ENCODE measurements at places on chromosomes 16 and 17.

DNA sequence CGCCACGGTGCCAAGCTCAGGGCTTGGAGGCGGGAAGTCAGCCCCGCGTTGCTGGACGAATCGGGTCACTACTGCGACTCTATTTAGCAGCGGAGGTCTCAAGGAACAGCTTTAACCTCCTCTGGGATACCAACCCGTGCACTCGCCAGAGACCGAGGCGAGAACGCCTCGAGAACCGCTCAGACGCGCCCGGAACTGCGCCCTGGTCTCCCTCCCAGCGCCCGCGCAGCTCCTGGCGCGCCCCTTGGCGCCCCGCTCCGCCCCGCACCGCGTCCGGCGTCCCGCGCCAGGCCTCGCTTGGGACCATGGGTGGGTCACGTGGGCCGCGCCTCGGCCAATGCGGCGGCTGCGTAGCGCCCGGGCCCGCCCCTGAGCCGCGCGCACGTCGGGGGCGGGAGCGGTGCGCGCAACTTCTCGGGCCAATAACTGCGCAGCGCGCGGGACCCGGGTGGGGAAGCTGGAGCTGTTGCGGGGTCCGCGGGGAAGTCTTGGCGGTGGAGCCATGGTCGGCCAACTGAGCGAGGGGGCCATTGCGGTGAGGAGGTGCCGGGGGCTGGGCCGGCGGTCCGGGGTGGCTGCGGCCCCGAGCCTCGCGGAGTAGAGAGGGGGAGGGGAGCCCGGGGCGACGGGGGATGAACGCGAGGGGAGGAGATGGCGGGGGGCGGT lies at the start of the genes RPA1 and SMYD4:
Gene RPA1 (plus strand): TSS at position 414 of the 666 bp plus-strand sequence. CDS start 89 bp downstream, at position 503.
Gene SMYD4 (minus strand): TSS at position 311 of the 666 bp plus-strand sequence. CDS start 1,908 bp downstream, outside the sequence.
- DNase-seq: peak; percentile 95

DNA sequence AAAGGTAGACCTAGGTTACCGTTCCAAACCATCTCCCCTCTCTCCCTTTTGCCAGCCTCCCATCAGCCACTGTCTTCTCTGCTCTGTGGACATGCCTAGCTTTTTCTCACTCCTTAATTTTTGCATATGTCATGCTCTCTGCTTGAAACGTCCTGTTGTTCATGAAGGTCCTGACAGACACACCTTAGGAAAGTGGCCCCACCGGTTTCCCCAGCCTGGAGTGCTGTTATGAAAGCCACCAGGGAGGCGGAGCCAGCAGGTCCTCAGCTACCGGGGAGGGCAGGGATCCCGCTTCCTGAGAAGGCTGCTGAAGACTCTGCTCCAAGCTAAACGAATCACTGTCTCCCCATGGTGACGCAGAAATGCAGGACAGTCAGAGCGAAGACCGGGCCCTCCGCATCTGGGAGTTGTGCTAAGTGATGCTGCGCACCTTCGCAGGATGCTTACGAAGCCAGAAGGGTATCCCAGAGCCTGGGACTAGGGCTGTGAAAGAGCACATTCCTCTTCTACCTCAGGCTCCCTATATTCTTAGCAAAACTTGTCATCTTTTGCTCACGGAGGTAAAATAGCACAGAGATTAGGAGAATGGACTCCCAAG lies 2.3 kb upstream of the SLC16A11 start:
- DNase-seq: no peak

DNA sequence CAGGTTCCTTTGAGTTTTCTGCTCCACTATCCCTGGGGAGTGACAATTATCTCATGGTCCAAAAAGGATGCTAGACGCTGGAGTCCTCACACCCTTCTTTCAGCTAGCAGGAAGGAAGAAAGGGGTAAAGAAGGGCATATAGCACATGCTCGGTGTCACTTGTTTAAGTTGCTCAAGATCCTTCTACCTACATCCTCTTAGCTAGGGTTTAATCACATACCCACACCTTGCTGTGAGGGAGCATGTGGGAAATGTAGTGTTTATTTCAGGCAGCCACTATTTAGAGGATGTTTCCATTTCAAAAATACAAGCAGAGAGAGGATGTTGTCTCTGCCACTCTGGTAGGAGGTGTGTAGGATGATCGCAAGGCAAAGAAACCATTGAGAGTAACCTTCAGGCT lies 4.5 kb downstream of the PRKCB start:
- DNase-seq: no peak

DNA sequence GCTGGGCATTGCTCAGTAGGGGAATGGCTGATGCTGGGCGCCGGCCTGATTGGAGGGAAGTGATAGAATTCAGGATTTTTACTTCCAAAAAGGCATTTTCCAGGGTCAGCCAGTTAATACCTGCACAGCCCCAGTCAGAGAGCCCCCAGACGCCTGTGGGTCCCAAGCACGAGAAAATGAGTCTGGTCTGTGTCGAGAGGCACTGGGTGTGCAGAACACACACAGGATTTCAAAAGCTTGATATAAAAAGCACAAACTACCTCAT lies 164.6 kb upstream of the TNRC6C start:
- DNase-seq: no peak

DNA sequence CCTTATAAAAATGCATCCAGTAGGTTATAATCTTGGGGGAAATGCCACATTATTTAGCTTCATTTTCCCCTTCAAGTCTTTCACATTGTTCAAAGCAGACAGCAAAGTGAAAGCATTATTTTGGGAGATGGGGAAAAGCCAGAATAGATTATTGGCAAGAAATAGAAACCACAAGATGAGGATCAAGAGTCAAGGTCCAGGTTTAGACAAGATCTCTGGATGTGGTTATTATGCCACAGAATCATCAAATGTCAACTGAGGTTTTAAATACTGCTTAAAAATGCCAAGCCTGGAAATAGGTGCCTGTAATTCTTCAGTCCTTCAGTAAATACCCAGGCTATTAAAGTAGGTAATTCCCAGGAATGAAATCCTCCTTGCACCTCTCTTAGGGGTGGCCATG lies 65.1 kb upstream of the ALOX12 start:
- no peak for DNase-seq

GRCh38 chr17:81837641-81838040 lies 2.8 kb upstream of the PPP1R27 start:
- peak; percentile 83 for DNase-seq

DNA sequence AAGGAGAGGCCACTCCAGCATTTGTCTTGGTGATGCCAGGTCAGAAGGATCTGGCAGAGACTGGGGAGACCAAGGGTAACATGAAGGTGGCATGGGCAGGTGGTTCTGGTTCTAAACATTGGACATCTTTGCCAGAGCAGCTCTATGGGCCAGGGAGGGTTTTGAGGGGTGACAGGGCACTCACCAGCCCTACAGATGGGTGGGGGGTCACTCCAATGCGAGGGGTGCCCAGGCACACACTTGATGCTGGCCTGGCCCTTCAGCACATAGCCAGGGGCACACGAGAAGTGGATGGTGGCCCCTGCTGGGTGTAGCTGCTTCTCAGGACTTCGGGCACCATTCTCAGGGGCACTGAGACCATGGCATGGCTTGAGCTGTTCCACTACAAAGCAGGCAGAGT lies 5.5 kb upstream of the PHF12 start:
- DNase-seq: no peak

- DNase-seq: no peak
Observed at GRCh38 chr17:76004750-76005262, 4.2 kb downstream of the CDK3 start.

DNA sequence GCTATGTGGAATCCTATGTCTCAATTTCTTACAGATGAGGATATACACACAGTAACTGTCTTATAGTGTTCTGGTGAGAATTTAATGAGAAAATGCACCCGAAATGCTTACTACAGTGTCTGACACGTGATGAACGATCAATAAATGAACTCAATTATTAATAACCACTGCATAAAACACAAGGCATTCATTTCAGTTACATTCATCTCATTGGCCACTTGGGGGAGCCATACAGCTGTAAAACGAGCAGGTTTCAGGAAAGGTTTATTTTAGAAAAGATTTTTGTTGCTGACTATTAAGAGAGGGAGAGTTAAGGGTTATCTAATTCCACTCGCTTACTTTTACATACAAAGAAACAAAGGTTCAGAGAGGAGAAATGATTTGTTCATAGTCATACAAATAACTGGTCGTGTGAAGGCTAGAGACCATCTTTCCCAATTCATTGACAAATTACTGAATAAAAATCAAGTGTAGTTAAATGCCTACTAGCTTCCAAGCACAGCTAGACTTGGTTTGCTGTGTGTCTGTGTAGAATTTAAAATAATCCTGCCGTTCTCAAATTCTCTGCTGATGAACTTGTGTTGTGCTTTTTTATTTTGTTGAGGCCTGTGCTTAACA lies 160.1 kb downstream of the MAP2K4 start:
- peak; percentile 38 for DNase-seq

GRCh38 chr16:57571098-57571497 lies 28.7 kb downstream of the ADGRG5 start:
- DNase-seq: no peak

- no peak for DNase-seq
Observed at GRCh38 chr16:2782583-2783351, 4.6 kb downstream of the PRSS33 start.

GRCh38 chr16:57999366-57999970 lies 1.0 kb downstream of the ZNF319 start:
- DNase-seq: peak; percentile 40

GRCh38 chr17:73025041-73025560 lies 67.4 kb downstream of the SLC39A11 start:
- no peak for DNase-seq

DNA sequence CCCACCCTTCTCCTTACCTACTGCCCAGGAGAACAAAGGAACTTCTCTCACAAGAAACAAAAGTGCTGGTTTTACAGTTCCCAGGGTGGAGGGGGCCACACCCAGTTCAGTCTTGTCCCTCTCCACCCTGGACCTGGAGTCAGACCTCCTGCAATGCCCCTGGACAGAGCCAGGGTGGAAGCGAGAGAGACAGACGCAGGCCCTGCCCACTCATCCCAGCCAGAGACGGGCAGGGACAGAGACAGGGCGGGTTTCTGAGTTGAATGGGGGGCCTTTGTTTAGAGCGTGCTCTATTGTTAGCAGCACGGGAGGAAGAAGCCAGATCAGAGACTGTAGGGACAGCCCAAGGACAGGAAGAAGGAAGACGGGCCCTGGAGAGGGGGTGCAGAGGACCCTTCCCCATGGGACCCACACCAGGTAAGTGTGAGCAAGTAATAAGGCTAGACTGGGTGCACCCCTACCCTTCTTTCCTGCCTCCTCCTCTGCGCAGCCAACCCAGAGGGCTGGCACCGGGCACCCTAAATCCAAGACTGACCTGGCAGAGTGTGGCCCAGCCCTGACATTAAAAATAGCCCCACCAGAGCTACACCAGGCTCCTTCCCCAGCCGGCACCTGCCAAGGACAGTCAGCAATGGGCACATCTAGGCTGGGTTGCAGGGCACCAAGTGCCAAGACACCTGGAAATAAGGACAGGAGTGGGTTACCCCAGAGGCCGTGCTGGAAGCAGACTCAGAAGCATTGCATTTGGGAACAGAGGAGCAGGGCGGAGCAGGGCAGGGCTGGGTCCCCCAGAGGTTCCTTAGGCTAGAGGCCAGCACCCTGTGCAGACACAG lies 10.9 kb downstream of the JUP start:
- DNase-seq: no peak

DNA sequence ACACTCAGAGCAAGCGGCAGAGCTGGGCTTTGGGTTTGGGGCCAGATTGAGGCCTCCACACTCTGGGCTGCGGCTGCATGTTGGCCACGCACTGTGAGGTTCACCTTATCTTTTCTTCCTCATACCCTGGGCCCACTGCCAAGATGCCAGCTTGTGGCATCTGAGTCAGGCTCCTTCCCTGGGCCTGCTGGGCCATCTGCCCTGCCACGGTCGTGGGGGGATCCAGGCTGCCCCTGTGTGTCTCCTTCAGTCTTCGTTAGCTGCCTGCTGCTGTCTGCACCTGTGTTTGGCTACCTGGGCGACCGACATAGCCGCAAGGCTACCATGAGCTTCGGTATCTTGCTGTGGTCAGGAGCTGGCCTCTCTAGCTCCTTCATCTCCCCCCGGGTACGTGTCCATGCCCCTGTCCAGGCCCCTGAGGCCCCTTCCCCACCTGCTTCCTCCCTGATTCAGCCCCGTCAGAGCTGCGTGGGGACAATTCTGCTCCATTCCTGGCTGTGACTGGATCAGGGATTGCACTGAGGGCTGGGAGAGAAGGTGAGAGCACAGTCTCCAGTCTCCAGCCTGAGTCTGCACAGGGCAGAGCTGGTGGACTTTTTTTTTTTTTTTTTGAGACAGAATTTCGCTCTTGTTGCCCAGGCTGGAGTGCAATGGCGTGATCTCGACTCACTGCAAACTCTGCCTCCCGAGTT lies 11.2 kb downstream of the SPNS3 start:
- DNase-seq: peak; percentile 38

GRCh38 chr17:63549289-63549945 lies 860 bp upstream of the DCAF7 start:
- DNase-seq: no peak

- no peak for DNase-seq
Observed at GRCh38 chr17:66517336-66518009, 215.1 kb downstream of the PRKCA start.

DNA sequence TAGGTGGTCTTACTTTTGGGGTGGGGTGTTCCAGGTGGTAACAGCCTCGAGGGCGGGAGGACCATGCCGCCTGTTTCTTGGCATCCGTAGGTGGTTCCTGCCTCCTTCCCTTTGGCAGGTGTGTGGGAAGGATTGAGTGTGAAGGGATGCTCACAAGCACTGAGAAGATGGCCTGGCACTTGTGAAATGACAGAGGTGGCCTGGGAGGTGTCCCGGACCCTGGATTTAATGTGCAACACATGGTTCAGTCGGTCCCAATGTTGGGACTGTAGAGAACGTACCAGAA lies 165.8 kb upstream of the FOXF1 start:
- DNase-seq: no peak

DNA sequence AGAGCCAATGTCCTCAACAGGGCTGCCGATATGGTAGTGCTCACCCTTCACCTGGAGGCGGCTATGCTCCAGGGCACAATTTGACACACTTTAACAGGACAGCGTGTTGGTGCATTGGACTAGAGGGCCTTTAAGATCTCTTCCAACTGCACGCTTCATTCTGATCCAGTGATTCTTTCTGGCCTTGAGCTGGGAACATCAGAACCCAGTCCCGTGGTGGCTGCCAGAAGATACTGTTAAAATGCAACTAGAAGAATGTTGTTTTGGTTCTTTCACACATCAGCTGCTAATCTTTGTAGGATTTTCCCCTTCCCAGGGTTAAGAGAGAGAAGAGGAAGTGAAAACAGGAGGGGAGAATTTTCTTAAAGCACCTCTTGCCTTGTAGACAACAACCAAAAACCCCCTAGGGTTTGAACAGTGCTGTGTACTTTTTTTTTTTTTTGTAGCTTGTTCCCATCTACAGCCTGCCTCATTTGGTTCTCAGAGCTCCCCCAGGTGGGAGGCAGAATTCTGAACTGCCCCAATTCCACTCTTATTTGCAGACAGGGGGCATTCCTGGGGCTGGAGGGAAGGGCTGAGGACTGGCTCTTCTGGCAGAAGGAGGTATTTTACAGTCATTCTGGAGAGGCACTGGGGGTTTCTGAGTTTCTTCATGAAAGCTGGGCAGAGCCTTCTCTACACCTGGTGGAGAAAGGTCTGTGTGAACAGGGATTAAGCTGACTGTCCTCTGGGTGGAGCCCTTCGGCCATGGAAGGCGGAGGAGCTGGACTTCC lies 32.4 kb downstream of the SMARCE1 start:
- DNase-seq: peak; percentile 89

- DNase-seq: no peak
Observed at GRCh38 chr16:87165151-87165550, 152.0 kb downstream of the C16orf95 start.

Measured in suppressor macrophage treated with lipopolysaccharide for 4 hours (primary cell).